Aortic smooth muscle cell (primary cell): ENCODE measurements at places on chromosomes 1 and 21. TPM values are rescaled to one million over a fixed set of nuclear protein-coding genes. Genes with fewer than 3 reads are reported as not detected.

The THEMIS2 gene
- total RNA-seq = 2.9 and 3.3 TPM in 2 replicates

The CNKSR1 gene
- 0.26 TPM in 1 of 2 replicates, not detected in the other for total RNA-seq

The ACTN2 gene
- total RNA-seq = 1.6 and 2.8 TPM in 2 replicates

The ADAMTSL4 gene
- 6.3 and 10.4 TPM in 2 replicates for total RNA-seq

The LCE3D gene
- not detected in 2 replicates for total RNA-seq

The CSTB gene
- 15.6 and 27.7 TPM in 2 replicates for total RNA-seq

The KRTAP12-2 gene
- not detected in 2 replicates for total RNA-seq

The FMO2 gene
- 0.13 and 0.62 TPM in 2 replicates for total RNA-seq

The APOBEC4 gene
- 0.06 TPM in 1 of 2 replicates, not detected in the other for total RNA-seq
